Sigmoid colon (tissue), 7 donors: ENCODE measurements at places on chromosomes 2 and 18. TPM values are rescaled to one million over a fixed set of nuclear protein-coding genes. Genes with fewer than 3 reads are reported as not detected.

The HOXD4 gene
- polyA plus RNA-seq: 3.1 TPM

The FIGLA gene
- polyA plus RNA-seq: not detected

The SERPINB13 gene
- polyA plus RNA-seq: not detected

The DSEL gene
- polyA plus RNA-seq: 0.93 TPM

The ASXL3 gene
- 0.92 TPM for polyA plus RNA-seq

GRCh38 chr2:109238580-109238979 lies 109.6 kb downstream of the SH3RF3 start:
- DNase-seq: peak; percentile 91

- DNase-seq: no peak
These were observed 61.6 kb downstream of the AAK1 start for GRCh38 chr2:69581774-69582581.

GRCh38 chr2:230925879-230926765 lies 1.1 kb upstream of the GPR55 start:
- DNase-seq: peak; percentile 42

DNA sequence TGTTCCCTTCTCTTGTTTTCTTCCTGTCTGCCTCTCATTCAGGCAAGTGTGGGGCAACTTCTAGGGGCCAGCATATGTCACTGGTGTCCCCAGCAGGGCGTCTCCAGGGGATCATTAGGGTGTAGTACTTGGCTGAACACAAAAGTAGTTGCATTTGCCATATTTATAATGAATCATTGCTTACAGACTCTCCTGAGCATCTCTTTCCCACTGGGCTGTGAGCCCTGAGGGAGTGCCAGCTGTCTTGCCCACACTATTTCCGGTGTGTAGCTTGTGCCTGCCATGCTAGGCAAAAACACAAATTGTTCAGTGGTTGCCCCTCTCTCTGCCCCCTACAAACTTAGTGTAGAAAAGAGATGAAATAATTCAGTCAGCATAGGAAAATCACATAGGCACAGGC lies 40.8 kb upstream of the SCLY start:
- no peak for DNase-seq

DNA sequence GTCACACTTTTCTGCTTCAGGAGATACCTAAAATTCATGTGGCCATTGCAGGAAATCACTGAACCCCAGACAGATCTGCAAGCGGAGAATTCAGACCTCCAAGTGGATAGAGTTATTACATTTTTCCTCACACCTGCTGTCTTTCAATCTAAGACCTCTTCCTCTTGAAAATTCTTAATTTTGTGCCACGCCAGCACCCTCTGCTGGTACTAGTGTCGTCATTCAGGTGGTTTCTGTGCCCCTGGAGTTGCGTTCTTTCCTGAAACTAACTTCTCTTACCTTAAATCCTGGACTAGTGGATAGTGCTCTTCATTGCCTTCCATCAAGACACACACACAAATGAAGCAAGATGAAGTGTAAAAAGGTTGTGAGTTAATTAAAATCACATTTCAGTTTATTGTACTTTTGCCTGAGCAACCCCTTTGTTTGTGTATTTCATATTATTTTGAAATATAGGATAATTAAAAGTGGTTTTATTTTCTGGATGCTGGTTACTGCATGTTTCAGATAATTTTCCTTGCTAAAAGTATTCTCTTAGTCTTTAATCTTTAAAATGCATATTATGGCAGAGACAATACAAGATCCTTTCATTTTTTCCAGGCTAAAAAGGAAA lies 1.6 kb upstream of the DNER start:
- DNase-seq: no peak

DNA sequence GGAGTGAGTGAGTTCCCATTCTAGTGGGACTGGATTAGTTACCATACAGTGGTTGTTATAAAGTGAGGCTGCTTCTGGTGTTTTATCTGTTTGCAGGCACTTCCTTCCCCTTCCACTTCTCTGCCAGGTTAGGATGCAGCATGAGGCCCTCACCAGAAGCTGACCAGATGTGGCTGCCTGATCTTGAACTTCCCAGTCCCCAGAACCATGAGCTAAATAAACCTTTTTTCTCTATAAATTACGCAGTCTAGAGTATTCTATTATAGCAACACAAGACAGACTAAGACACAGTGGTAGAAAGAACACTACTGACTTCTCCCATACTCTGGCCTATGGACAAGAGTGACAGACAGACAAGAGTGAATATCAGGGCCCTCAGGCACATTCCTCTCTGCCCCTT lies 14.1 kb downstream of the LCT start:
- no peak for DNase-seq

DNA sequence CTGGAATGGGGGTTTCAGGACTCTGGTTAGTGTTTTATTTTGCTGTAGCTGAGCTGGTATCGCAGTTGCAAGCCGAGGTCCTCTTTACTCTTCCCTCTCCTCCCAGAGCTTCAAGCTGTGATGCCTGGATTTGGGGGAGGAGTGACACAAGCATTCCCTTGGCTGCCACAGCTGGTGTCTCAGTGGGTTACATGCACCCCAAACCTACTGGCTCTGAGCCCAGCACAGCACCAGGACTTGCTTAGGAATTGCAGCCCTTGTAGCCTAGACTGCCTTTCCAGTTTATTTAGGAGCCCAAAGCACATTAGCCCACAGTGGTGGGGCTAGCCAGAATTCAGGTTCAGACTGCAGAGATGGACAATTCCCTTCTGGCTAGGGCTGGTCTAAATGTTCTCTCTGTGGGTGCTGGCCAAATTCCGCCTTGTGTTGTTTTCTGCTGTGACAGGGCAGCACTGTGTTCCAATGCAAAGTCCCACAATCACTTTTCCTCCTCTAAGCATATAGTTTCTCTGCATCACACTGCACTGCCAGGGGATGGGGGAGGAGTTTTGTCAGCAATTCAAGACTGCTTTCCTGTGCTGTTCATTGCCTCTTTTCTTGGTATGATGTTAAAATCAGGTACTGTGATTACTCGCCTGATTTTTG lies 122.8 kb downstream of the SLC4A10 start:
- DNase-seq: no peak

GRCh38 chr18:75314117-75314516 lies 103.5 kb downstream of the TSHZ1 start:
- no peak for DNase-seq

GRCh38 chr2:217714287-217714751 lies 288.5 kb downstream of the TNS1 start:
- peak; percentile 81 for DNase-seq

- peak; percentile 60 for DNase-seq
These were observed 112.1 kb downstream of the MCFD2 start for GRCh38 chr2:46803547-46803878.

DNA sequence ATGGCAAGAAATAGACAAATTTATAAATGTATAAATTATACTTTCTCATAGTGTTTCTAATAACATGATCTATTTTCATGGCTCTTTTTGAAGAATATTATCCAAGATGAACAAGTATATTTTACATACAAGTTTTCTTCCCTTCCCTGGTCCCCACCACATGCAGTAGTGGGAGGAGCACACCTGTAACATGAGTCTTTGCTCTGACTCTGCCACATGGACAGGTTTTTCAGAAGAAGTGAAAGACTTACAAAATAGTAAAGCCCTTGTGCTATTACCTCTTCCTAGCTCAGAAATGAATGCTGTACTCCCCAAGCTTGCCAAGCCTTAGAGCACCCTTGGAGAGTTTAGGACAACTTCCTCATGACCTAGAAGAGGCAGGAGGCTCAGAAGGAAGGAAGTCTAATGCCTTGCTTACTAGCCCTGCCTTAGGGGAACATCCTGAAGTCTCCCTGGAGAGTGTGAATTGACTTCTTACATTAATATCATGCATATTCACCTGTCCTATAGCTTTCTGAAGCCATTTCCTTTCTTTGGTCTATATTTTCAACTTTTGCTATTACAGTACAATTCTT lies 18.4 kb downstream of the MXD1 start:
- DNase-seq: no peak

- DNase-seq: no peak
These were observed 17.1 kb downstream of the UBE2F start for GRCh38 chr2:237983922-237984321.

GRCh38 chr2:101175991-101176390 lies 24.8 kb upstream of the TBC1D8 start:
- no peak for DNase-seq

- DNase-seq: no peak
These were observed 10.4 kb downstream of the STK17B start for GRCh38 chr2:196160946-196161345.

DNA sequence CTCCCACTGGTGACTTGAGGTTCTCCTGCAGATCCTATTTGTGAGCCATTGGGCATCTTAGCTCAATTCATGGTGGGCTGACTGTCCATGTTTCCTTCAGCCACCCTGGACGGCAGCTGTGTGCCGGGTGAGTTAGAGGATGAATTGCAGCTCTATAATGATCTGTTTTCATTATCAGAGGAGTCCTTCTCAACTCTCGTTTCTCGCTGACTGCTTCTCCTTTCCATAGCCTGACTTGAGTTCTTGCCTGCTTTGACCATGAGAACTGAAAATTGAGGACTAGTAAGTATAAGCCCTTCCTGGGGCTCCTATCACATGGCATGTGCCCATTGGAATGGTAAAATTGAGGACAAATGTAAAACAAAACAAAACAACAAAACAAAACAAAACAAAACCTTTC lies 121.8 kb downstream of the CDC42EP3 start:
- DNase-seq: no peak
